Common myeloid progenitor, CD34-positive (primary cell): ENCODE measurements at places on chromosomes 7 and 10.
A peak's percentile ranks its signal among the peaks of the same experiment; 100 is the strongest.

GRCh38 chr7:1970895-1971294 lies 261.9 kb downstream of the MAD1L1 start:
- DNase-seq = no peak
- peaks cover 20% of the 10 kb centered on the region for H3K36me3 ChIP-seq
- H3K27me3 ChIP-seq = no peaks in the 10 kb centered on the region
- no peak overlapping the region for H3K4me3 ChIP-seq
- H3K27ac ChIP-seq = no peak overlapping the region

DNA sequence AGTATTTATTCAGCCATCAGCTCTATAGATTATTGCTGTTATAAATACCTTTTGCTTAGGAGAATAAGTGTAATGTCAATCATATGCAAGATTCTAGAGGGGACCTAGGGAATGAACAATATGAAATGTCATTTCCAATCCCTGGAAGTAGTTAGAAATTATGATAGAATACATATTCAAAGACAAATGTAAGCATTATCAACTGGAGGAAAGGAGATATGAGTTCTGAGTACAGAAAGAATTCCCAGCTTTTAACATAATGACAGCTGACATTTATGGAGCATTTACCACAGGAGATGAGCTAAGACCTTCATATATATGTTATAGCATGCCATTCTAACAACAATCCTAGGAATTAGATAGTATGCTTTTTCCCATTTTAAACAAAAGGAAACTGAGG lies 86.2 kb downstream of the FAM13C start:
- no peaks in the 10 kb centered on the region for H3K36me3 ChIP-seq
- no peak overlapping the region for H3K27ac ChIP-seq
- DNase-seq = no peak
- H3K4me1 ChIP-seq = no peaks in the 10 kb centered on the region

DNA sequence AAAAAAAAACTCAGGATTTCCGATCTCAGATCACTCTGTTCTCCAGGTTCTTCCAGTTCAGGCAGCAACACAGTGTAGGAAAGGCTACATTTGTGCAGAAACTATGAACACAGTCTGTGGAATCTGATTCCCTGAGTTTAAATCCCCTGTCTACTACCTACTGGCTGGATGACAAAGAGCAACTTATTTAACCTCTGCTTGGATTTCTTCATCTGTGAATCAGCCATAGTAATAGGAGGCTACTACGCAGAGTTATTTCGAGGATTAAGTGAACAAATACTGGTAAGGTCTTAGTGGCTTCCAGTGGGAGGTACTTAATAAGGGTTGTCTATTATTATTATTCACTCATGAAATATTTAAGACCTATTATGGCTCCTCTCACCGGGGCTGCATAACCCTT lies 44.3 kb upstream of the PDCD4 start:
- no peaks in the 10 kb centered on the region for H3K4me1 ChIP-seq
- DNase-seq = no peak
- H3K36me3 ChIP-seq = no peaks in the 10 kb centered on the region
- no peak overlapping the region for H3K4me3 ChIP-seq
- no peaks in the 10 kb centered on the region for H3K27me3 ChIP-seq

- no peak overlapping the region for H3K4me3 ChIP-seq
- H3K27ac ChIP-seq = no peak overlapping the region
- DNase-seq = peak; percentile 13
- H3K36me3 ChIP-seq = no peaks in the 10 kb centered on the region
These were observed 150.5 kb downstream of the ELAPOR2 start for GRCh38 chr7:86908948-86909347.

DNA sequence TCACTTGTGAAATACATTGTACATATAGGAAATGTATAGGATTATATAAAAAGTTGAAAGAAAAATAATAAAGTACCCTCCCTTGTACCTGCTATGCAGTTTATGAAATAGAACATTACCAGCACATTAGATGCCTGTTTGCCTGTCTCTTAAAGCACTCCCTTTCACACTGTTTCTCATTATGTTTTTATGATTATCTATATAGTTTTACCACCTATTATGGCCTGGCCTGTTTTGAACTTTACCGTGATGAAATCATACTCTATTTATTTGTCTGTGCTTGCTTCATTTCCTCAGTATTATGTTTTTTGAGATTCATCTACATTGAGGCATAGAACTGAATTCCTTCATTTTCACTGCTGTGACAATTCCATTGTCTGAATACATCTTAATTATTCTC lies 41.1 kb downstream of the DGKB start:
- no peaks in the 10 kb centered on the region for H3K27me3 ChIP-seq
- no peak for DNase-seq
- H3K4me3 ChIP-seq = no peak overlapping the region
- H3K4me1 ChIP-seq = no peaks in the 10 kb centered on the region

GRCh38 chr10:126836009-126836408 lies 69.2 kb upstream of the DOCK1 start:
- H3K4me1 ChIP-seq = no peaks in the 10 kb centered on the region
- no peaks in the 10 kb centered on the region for H3K27me3 ChIP-seq
- H3K27ac ChIP-seq = no peak overlapping the region
- DNase-seq = no peak
- H3K36me3 ChIP-seq = no peaks in the 10 kb centered on the region

GRCh38 chr7:107661081-107661864 lies 645 bp downstream of the SLC26A4 start:
- no peaks in the 10 kb centered on the region for H3K4me1 ChIP-seq
- H3K36me3 ChIP-seq = no peaks in the 10 kb centered on the region
- peaks cover 12% of the 10 kb centered on the region for H3K27me3 ChIP-seq
- H3K4me3 ChIP-seq = peak overlapping the region; percentile 70

GRCh38 chr10:84213076-84213475 lies 12.3 kb downstream of the LRIT2 start:
- no peak overlapping the region for H3K27ac ChIP-seq
- H3K4me3 ChIP-seq = no peak overlapping the region
- H3K4me1 ChIP-seq = no peaks in the 10 kb centered on the region
- H3K27me3 ChIP-seq = peaks cover 9% of the 10 kb centered on the region
- DNase-seq = no peak

GRCh38 chr7:84999450-84999849 lies 187.4 kb downstream of the SEMA3D start:
- H3K36me3 ChIP-seq = no peaks in the 10 kb centered on the region
- no peak overlapping the region for H3K4me3 ChIP-seq
- H3K4me1 ChIP-seq = no peaks in the 10 kb centered on the region
- no peak overlapping the region for H3K27ac ChIP-seq

DNA sequence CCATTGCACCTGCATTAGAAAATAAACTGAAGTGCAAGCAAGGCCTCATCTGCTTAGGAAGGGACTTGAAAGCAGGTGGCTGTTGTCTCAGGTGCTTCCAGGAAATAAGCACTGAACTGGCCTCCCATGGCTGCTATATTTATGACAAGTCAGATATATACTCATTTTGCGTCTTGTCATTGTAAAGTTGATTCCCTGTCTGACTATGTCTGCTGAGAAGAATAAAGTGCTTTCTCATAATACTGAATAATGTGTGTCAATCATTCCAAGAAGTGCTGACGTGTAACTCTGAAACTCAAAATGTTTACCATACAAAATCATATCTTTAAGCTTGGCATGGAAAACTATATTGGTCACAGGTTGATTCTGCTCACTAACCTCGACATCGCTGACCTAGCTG lies 44.9 kb upstream of the SVOPL start:
- H3K4me3 ChIP-seq = no peak overlapping the region
- peak; percentile 13 for DNase-seq
- no peaks in the 10 kb centered on the region for H3K4me1 ChIP-seq
- no peaks in the 10 kb centered on the region for H3K27me3 ChIP-seq
- H3K36me3 ChIP-seq = no peaks in the 10 kb centered on the region
- no peak overlapping the region for H3K27ac ChIP-seq

DNA sequence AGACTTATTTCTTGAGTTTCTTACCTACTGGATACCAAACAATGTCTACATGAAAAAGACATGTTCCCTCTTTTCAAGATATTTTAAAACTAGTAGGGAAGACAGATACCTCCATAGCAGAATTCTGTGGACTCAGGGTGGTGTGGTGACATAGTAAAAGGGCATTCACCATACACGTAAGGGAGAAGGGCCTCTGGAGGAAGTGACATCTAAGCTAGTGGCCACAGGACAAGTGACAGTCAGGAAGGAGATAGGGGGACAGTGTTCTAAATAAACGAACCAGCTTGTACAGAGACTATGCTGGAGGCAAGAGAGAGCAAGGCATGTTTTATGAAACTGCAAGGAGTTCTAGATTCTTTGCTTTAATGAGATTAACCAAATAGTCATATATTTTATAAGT lies 321.7 kb upstream of the LRGUK start:
- no peak for DNase-seq
- no peak overlapping the region for H3K4me3 ChIP-seq
- H3K36me3 ChIP-seq = no peaks in the 10 kb centered on the region
- no peak overlapping the region for H3K27ac ChIP-seq

DNA sequence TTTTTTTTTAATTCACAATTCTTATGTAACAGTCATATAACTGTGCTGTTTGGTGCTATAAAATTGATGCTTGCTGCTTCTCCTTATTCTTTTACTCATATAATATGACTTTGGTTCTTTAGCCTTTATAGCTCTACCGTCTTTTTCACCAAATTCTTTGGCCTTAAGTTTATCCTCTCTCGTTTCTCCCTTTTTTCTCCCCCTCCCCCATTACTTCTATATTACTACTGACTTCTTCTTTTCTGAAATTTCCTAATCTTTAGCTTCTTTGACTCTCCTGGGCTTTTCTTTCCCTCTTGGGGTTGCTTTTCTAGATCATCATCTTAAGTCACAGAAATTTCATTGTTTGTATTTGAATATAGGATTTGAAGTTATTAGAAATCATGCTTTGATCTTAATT lies 3.8 kb downstream of the BCCIP start:
- peaks cover 9% of the 10 kb centered on the region for H3K4me1 ChIP-seq
- peaks cover 61% of the 10 kb centered on the region for H3K36me3 ChIP-seq
- no peaks in the 10 kb centered on the region for H3K27me3 ChIP-seq
- no peak overlapping the region for H3K27ac ChIP-seq
- DNase-seq = no peak

- no peaks in the 10 kb centered on the region for H3K4me1 ChIP-seq
- DNase-seq = no peak
- H3K27me3 ChIP-seq = no peaks in the 10 kb centered on the region
- H3K4me3 ChIP-seq = no peak overlapping the region
These were observed 707.2 kb downstream of the PARD3 start for GRCh38 chr10:34107626-34108516.

DNA sequence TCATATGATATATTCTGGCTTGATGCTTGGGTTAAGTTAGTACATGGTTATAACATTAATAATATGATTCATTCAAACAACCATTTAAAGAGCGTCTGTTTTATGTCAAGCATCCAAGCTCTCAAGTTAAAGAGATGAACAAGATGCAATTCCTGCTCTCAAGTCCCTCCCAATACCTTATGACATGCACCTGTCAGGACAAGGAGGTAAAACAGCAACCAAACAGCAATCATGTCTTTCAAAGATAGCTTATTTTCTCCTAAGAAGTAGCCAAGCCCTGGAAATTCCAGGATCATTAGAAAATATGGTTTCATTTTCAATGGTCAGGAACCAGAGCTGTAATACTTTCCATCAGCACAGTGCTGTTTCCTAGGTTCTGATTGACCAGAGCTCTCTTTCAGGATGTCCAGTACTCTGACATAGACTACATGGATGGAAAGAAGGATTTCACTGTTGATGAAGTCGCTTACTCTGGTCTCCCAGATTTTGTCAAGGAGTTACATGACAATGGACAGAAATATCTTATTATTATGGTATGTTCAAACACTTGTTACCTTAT lies 29.0 kb downstream of the MGAM2 start:
- DNase-seq = no peak
- H3K27ac ChIP-seq = no peak overlapping the region
- H3K4me3 ChIP-seq = no peak overlapping the region
- H3K36me3 ChIP-seq = no peaks in the 10 kb centered on the region
- no peaks in the 10 kb centered on the region for H3K4me1 ChIP-seq

DNA sequence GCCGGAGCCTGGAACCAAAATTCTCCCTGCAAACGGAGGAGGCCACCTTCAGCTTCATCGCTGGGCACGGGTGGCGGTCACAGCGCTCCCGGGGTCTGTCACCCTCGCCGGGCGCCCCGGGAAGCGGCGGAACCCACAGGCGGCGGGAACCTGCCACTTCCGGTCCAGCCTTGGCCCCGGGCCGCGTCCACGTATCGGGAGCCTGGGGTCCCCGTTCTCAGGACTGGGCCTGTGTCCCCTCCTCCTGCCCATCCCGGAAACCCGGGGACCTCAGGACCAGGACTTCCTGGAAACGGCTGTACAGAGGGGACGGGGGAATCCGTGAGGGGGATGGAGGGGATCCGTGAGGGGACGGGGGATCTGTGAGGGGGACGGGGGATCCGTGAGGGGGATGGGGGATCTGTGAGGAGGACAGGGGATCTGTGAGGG lies 25.4 kb downstream of the PDGFA start:
- no peak overlapping the region for H3K4me3 ChIP-seq
- DNase-seq = no peak
- no peak overlapping the region for H3K27ac ChIP-seq
- H3K4me1 ChIP-seq = peaks cover 12% of the 10 kb centered on the region
- no peaks in the 10 kb centered on the region for H3K27me3 ChIP-seq

- DNase-seq = peak; percentile 40
- no peaks in the 10 kb centered on the region for H3K27me3 ChIP-seq
- no peaks in the 10 kb centered on the region for H3K4me1 ChIP-seq
- peak overlapping the region; percentile 28 for H3K4me3 ChIP-seq
These were observed 88.6 kb upstream of the KLF14 start for GRCh38 chr7:130822642-130823041.

- H3K4me1 ChIP-seq = no peaks in the 10 kb centered on the region
- no peaks in the 10 kb centered on the region for H3K36me3 ChIP-seq
- H3K4me3 ChIP-seq = no peak overlapping the region
- no peak for DNase-seq
These were observed 534.3 kb downstream of the PARD3 start for GRCh38 chr10:34280599-34281374.

- H3K4me1 ChIP-seq = no peaks in the 10 kb centered on the region
- no peaks in the 10 kb centered on the region for H3K27me3 ChIP-seq
- H3K27ac ChIP-seq = no peak overlapping the region
- no peaks in the 10 kb centered on the region for H3K36me3 ChIP-seq
These were observed 10.3 kb downstream of the MAT1A start for GRCh38 chr10:80279146-80279545.

- H3K4me3 ChIP-seq = no peak overlapping the region
- no peak for DNase-seq
- no peaks in the 10 kb centered on the region for H3K4me1 ChIP-seq
- no peak overlapping the region for H3K27ac ChIP-seq
- H3K27me3 ChIP-seq = no peaks in the 10 kb centered on the region
- H3K36me3 ChIP-seq = no peaks in the 10 kb centered on the region
These were observed 19.7 kb upstream of the PTPRZ1 start for GRCh38 chr7:121853307-121853706.

DNA sequence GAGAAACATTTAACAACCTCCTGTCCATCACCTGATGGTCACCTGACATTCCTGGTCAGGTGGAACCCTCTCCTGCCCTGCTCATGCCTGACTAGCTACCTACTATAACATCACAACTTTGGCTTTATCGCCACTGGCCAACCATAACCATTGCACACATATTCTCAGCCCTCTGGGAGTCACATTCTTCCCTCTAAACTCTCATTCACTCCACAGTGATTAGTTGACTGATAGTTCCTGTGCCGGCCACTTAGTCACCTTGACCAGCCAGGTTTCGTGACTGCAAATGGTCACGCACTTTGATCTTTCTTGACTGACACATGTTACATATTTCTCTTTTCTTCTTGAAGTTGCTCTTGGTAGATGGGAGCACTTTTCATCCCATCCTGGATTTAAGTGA lies 50.1 kb downstream of the GNAI1 start:
- H3K36me3 ChIP-seq = no peaks in the 10 kb centered on the region
- no peak overlapping the region for H3K4me3 ChIP-seq
- no peaks in the 10 kb centered on the region for H3K27me3 ChIP-seq
- no peak for DNase-seq

GRCh38 chr10:9547936-9548904 lies 1469.5 kb upstream of the CELF2 start:
- H3K4me1 ChIP-seq = no peaks in the 10 kb centered on the region
- DNase-seq = no peak
- no peak overlapping the region for H3K27ac ChIP-seq
- H3K36me3 ChIP-seq = no peaks in the 10 kb centered on the region
- no peak overlapping the region for H3K4me3 ChIP-seq
